ENCODE measurements at places on chromosomes 1 and 21. TPM values are rescaled to one million over a fixed set of nuclear protein-coding genes. Genes with fewer than 3 reads are reported as not detected.

DNA sequence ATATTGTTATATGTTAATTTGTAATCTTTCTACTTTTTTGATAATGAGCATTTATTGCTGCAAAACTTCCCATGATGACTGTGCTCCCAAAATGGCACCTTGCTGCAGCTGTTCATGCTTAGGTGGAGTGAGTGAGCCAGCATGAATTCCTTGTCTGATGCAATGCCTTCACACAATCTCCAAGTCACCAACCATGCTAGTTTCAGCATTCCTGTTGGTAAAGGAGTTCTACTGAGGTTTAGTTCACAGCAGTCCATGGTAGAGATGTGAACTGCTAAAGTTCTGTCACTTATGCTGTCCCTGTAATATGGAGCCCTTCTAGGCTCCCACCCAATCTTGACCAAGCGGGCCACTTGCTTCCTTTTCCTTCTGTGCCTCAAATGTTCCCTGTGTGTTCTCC, 26.2 kb upstream of the PRKACB start:
- no peak for DNase-seq

Gene COL11A1
- 34.4 TPM for polyA plus RNA-seq

GRCh38 chr1:189351960-189352359, 1125.7 kb downstream of the BRINP3 start:
- DNase-seq = no peak

Gene EFNA1
- 1.1 TPM for polyA plus RNA-seq

- no peak for DNase-seq
Observed at GRCh38 chr1:213124590-213124989, 73.5 kb downstream of the RPS6KC1 start.

GRCh38 chr1:89652373-89652772, 19.5 kb downstream of the LRRC8C start:
- DNase-seq = no peak

- no peak for DNase-seq
Observed at GRCh38 chr1:203473781-203474305, 1.8 kb upstream of the PRELP start.

Gene COL8A2
- 6.8 TPM for polyA plus RNA-seq

DNA sequence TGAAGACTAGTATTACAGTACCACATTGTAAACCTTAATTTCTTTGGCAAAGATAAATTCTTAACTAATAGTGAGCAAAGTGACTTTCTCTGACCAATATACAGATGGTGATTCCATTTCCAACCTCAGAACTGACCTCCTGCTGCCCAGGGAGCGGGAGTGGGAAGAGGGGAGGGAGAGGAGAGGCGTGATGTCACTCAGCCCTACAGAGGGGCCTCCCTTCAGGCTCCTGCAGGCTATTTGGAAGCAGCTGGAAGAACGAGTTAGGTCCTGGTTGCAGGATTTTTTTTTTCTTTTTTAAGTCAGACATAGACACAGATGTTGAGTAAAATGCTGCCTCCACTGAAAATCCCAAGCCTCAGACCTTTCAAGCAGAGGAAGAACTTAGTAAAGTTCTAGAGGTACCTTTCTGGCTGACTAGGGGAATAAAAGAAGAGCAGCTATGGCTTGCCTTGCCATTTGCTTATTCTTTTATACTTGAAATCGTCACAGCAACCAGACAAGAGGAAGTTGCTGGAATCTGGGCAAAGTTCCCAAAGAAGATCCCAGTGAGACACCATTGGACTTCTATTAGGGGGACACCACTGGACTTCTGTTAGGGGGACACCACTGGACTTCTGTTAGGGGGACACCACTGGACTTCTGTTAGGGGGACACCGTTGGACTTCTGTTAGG, 54.5 kb downstream of the EXO1 start:
- peak; percentile 21 for DNase-seq

Gene ANKRD35
- 1.4 TPM for polyA plus RNA-seq

DNA sequence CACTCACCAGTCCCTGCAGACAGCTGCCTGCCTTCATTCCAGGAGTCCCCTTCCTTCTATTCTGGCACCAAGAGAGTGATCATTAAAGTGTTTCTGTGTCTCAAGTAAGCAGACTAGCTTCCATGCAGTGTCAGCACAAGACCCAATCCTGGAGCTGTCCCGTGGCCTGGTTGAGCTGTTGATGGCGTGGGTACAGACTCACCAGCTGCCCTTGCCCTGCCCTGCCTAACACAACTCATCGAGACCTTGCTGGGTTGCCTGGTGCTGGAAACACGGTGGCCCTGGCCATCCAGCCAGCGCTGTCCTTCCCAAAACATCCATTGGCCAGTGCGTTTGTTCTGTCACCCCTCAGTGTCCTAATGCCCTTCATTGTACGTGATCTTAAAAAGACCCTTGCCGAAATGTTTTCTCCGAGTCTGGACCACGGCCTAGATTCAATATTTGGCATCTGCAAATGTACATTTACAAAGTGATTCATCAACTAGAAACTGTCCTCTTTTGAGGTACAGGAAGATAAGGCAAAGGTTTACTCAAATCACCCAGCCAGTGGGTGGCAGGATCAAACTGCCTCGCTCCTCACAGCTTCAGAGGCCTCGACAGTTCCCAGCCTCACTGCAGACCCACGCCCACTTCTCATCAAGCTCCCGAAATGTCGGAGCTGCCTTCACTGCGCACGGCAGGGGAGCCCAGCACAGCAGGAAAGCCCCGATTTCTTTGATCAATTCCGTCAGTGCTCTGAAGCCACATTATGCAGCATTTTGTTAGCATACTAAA, 494.2 kb downstream of the KIF26B start:
- no peak for DNase-seq

Gene SLC37A1
- polyA plus RNA-seq = 0.49 TPM

Gene ADORA3
- not detected for polyA plus RNA-seq

DNA sequence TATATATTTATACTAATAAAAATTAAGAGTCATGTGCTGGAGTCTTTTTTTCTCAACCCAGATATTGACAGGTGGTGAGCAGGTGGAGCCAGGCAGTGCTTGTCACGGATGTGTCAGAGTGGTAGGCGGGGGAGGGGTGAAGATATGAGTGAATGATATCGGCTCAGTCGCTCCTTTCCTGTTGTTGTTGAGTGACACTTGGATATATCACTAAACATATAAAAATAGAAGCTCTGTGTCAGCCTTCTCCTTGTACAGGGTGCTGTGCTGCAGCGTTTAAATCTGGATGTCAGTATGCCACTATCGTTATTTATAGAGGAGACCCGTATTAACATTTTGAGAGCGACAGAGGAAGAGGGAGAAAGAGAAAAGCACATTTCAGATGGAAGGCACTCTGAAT, 339.6 kb downstream of the NUF2 start:
- DNase-seq = no peak

GRCh38 chr1:147534386-147534785, 6.9 kb upstream of the BCL9 start:
- no peak for DNase-seq

DNA sequence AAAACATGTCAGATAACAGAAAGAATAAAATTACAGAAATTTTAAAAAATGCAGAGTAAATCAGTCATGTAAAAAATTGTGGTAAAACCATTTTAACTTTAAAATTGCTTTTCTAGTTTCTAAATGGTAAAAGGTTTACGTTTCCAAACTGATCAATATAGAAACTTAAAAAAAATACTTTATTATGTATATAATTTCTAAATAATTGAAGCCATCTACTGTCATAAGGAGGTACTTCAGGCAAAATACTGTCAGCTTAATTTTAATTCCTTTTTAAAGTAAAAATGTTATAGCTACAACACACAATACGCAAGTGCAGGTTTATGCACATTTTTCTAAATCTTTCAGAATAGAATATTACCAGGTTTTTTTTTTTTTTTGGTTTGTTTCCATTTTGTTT, 159.9 kb downstream of the HFM1 start:
- no peak for DNase-seq

DNA sequence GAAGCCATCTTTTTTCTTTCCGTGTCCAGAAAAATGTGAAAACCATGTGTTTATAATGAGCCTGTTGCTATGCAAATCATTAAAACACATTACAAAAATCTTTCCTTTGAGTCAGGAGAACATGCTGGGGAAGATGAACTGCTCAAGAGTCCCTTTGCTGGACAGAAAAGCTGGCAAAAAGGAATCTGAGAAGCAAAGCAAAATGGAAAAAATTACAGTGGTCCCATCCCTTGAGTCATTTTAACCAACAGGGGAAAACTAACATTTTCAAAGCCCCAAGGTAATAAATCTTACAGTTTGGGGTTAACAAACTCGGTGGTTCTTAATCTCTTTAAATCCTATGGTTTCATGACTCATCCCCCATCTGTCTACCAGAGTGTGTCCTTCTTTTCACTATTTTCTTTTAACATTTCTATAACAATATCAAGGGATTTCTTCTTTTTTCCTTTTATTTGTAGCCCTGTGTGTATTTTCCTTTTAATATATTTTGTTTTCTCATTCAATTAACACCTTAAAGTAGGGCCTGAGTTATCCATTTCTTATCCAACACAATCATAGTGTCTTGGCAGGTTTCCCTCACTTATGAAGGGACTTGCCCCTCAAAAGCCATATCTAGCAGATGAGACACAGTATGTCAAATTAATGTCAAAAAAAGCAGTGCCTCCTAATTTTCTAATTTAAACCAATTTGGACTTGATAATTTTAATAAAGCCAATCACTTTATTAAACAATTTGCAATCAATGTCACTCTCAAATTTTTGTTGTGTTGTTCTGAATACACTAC, 105.4 kb downstream of the PTPN14 start:
- DNase-seq = peak; percentile 91

DNA sequence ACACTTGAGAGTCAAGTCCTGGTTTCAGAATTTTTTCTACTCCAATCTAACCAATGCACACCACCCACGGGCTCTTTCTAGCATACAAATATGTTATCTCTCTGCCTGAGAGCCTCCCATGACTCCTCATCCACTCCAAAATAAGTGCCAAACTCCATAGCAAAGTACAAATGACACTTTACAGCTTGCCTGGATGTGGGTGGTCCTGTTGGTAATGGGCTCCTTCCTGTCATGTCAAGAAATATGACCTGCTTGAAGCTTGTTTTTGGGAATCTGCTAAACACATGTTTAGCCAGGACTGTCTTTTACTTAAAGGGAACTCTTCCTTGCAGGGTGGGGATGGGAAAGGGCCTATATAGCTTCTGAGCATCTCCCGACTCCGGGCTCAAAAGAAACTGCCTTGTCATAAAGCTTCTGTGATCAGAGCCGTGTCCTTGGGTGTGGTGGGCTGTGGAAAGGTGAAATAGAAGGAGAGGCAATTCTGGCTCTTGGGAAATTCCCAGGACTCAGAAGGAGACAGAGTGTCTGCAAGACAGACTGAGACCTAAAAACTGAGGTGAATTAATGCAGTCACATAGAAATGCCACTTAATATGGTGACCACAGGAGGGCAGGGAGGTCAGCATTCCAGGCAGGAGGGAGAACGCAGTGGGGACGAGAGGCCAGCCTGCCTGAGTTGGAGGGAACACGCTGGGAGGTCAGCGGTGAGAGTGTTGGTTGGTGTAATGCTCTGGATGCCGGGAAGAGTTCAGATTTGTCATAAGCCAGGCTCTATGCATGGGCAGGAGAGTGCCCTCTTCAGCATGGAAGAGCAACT, 6.1 kb upstream of the IGFN1 start:
- peak; percentile 54 for DNase-seq

DNA sequence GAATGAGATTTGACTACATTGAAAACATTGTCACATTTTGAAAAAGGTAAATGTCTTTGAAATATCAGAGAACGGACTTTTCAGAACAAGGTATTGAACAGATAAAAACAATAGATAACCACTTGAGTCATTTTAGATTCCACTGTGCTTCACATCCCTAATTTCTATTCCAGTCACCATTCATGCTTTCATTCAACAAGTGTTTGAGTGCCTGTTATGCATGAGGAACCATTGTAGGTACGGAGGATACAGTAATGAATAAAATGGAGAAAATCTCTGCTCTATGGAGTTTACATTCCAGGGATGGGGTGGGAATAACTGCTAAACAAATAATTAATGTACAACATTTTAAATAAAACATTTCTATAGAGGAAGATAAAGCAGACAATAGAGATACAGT, 26.3 kb downstream of the ZMYM4 start:
- DNase-seq = no peak

Gene KRTAP19-1
- not detected for polyA plus RNA-seq

DNA sequence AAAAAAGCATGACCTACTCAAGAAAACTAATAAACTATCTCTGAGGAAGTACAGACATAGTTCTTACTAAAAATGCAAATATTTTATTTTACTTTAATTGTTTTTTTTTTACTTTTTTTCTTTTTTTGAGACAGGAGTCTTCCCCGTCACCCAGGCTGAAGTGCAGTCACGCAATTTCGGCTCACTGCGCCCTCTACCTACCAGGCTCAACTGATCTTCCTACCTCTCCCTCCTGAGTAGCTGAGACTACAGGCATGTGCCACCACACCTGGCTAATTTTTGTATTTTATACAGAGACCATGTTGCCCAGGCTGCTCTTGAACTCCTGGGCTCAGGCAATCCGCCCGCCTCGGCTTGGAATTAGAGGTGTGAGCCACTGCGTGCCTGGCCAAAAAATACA, 1263.1 kb downstream of the KCNT2 start:
- no peak for DNase-seq

DNA sequence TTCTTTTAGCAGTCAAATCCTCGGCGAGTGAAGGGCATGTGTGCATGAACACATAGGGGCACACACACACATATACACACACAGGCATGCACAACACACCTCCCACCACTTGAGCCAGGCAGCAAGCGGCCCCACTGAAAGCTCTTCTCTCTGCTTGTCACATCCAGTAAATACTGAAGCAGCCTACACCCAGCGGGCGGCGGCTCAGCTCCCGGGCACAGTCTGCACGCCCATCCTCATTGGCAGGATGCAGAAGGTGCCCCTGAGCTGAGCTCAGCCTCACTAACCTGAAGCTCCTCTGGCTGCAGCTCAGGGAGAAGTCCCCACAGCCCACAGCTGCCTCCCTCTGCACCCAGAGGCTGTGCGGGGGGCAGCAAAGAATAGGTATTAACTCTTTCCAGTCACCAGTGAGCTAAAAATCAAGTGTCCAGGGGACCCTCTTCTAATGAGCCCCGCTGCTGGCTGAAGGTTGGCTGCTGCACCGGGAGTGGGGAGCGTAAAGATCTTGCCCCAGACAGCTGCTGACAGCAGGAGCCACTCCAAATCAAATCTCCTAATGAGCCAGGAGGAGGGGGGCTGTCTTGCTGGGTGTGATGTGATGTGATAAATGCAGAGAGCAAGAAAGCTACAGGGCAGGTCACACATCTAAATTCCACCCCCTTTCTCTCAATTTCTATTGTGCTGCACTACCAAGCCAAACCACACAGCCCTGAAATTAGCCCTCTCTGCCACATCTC, 12.5 kb downstream of the RGS8 start:
- DNase-seq = no peak
